ENCODE measurements at places on chromosomes 3 and 15.
A peak's percentile ranks its signal among the peaks of the same experiment; 100 is the strongest.

GRCh38 chr3:100093831-100094230 is 20.5 kb downstream of the FILIP1L start:
- no peak for DNase-seq

- no peak for DNase-seq
Observed at GRCh38 chr3:134353831-134354611, 20.2 kb downstream of the AMOTL2 start.

DNA sequence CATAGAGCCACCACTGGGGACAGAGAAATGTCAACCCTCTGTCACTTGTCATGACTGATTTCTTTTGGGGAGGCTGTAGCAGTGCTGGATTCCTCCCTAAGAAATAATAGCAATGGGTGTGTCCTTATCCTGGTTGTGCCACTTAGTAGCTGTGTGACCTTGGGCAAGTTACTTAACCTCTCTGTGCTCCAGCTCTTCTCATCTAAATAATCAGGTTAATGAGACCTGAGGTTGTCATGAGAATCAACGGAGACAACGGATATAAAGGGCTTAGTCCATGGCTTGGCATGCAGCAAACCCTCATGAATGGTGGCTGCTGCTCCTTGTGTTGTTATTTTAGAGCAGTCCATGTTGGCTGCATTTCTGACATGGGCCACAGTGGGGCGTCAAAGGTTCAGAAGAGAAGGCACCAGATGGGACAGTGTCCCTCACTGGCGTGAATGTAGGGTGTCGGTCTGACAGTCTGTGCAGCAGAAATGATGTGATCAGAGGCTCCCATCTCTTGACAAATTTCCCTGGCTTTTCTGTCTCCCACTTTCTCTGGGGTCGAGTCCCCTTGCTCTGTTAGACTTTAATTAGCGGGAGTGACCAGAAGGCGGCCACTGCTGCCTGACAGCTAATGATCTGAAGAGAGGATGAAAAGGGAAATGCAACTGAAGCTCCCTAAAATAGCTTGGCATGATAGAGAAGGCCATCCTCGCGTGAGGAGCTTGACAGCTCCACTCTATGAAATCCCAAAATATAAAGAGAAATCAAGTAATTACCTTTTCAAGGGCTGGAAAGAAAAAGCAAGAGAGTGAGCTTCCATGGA is 209.4 kb downstream of the CADPS start:
- DNase-seq = peak; percentile 10

- no peak for DNase-seq
Observed at GRCh38 chr3:135965129-135965505, 411 bp upstream of the PPP2R3A start.

DNA sequence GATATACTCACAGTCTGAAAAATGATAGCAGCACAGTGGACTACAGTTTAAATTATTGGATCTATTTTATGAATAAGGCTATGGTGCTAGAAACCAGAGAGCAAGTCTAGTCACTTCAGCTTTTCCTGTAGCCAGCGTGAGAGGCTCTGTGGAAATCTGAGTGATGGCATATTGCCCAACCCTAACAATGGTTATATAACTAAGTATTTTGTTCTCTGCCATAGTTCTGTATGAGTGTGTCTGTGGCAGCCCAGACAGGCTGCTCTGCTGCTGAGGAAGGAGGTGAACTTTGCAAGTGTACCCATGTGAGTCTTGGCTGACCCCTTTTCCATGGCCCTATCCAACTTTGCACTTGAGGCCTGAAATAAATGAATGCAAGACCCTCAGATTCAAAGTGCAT is 105.7 kb downstream of the LRTM1 start:
- DNase-seq = no peak

- no peak for DNase-seq
Observed at GRCh38 chr15:40846841-40847222, 3.0 kb downstream of the SPINT1 start.

- DNase-seq = no peak
Observed at GRCh38 chr3:45635475-45636256, 41.1 kb downstream of the LIMD1 start.

DNA sequence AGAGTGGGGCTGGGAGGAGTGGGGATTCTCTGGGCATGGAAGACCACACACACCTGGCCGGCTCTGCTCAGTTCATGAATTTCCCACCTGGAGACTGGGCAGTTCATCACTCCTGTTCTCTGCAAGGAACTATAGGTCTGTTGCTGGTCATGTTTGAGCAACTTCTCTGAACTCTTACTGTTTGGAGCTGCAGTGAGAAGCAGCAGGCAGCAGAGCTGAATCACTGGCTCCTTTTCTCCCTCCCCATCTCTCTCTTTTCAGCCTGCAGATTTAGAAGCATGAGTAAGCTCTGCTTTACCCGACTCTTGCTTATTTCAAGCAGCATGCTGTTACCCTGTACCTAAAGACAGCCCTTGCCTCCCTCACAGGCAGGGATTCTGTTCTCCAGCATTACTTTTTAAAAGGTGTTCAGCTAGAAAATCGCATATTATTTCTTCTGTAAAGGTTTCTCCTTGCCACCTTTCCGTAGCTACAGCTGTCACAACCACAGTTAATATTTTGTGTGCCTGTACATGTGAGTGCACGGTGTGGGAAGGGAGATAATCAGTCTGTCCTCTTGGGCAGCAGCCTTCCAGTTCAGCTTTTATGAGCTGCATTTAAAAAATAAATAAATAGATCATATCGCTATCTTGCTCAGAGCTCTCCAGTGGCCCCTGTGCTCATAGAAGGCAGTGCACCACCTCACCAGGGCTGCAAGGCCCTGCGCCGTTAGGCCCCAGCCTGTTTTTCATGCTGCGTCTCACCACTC is 131.6 kb downstream of the CHCHD6 start:
- no peak for DNase-seq

- no peak for DNase-seq
Observed at GRCh38 chr3:123373474-123373987, 75.4 kb downstream of the ADCY5 start.

GRCh38 chr3:72095521-72095920 is 310.6 kb upstream of the PROK2 start:
- DNase-seq = no peak

DNA sequence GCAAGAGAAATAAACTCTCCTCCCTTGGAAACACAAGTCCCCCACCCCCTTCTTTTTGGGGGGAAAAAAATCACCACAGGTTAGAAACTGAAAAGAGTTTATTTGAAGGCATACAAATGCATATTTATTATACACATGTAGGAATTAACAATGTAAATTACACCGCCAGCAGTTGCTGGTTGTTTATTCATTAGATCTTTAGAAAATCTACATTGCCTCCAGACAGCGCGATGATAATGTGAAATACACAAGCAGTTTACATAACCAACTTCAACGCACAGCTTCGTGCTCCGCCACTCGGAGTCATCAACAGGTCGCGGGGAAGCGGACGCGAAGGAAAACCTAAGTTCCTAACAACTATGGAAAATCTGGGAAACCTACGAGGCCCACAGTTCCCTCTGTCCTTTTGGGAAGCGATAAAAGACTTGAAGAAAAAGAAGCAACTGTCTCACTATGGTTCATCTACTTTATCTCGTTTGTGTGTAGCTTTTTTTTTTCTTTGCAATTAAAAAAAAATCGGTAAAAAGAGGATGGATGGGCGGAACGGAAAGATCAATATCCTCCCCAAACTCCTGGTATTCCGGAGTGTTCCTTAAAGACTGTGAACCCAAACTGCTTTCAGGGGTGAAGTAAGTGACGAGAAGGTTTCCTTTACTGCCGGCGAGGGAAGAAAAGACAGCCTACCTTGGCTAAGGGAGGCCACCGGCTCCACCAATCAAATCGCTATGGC is 8.4 kb upstream of the FOXB1 start:
- DNase-seq = no peak

- DNase-seq = no peak
Observed at GRCh38 chr3:143859465-143860203, 11.4 kb upstream of the SLC9A9 start.

GRCh38 chr3:181947606-181948005 is 235.9 kb downstream of the SOX2 start:
- DNase-seq = no peak

DNA sequence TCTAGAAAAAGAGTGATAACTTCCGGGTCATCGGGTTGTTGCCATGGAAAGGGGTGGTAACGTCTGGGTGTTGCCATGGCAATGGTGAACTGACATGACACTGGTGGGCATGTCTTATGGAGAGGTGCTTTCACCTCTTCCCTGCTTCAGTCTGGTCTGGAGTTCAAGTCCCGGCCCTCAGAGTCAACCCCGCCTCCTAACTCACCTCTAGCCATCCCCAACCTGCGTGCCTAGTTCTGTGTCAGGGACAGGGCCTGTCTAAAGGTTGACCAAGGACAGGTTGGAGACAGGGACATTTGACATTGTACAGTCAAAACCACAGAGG is 96.0 kb downstream of the LSM3 start:
- no peak for DNase-seq

DNA sequence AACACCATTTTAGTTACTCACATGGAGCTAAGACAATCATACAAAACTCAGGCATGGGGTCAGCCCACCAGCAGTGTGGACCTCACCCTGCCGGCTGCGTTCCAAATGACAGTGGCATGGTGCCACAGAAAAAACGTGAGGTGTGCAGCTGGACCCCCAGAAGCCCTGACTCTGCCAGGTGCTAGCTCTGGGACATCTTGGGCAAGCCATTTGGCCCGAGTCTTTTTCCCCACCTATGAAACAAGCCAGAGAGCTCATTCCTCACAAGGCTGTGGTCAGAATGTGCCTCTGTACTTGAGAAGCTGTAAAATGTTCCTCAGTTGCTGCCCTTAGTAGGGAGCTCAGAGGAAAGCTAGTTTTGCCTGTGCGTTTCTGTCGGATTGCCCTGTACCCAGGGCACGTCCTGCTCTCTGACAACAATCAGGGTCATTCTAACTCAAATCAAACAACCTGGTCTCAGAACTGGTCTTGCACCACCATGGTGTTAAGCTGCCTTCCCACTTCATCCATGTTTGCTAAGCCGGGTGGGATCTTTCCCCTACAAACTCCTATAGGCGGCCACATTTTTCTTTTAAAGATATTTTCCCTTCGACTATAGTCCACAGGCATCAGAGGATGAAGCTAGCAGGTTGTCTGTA is 44.9 kb downstream of the LIPC start:
- no peak for DNase-seq

- DNase-seq = no peak
Observed at GRCh38 chr3:125005676-125006075, 50.1 kb downstream of the HEG1 start.

DNA sequence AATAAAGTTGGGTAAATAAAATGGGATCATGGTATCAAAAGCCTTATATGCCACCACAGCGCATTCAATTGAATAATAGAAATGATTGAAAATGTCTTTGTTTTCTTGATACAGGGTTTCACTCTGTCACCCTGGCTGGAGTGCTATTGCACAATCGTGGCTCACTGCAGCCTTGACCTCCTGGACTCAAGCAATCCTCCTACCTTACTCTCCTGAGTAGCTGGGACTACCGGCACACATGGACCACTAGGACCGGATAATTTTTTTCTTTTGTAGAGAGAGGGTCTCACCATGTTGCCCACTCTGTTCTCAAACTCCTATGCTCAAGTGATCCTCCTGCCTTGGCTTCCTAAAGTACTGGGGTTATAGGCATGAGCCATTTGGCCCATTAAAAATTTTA is 33.8 kb upstream of the BBX start:
- DNase-seq = no peak

- peak; percentile 78 for DNase-seq
Observed at GRCh38 chr15:72199721-72200212, 2.2 kb upstream of the GRAMD2A start.

DNA sequence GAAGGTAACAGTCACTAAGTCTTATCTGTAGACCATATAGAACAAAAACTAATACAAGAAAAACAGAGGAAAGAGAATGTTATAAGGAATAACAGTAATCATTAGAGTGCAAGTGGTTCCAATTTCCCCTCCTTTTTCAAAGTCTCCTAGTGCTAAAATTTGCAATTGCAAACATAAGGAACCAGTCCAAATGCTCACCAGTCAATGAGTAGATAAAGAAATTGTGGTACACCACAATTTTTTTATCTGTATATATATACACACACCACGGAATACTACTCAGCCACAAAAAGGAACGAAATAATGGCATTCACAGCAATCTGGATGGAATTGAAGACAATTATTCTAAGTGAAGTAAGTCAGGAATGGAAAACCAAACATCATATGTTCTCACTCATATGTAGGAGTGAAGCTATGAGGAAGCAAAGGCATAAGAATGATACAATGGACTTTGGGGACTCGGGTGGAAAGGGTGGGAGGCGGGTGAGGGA is 38.9 kb upstream of the RSL24D1 start:
- no peak for DNase-seq

- DNase-seq = no peak
Observed at GRCh38 chr15:68599560-68600071, 20.8 kb downstream of the CORO2B start.

DNA sequence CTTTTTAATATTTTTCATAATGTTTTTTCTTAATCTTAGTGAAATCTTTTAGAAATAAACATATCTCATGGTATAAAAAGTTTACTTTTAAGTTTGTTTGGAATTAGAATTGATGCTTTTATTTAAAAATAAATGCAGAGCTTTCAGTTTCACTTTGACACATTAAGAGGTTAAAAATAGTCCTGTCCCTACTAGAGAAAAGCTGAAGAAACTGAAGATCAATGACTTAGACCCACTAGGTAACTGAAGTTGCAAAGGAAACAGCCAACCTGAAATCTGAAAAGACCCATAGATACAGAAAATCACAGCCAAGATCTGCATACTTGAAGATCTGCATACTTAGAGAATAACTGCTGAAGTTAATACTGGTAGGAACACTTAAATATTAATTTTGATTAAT is 237.6 kb downstream of the RAP2B start:
- DNase-seq = no peak

DNA sequence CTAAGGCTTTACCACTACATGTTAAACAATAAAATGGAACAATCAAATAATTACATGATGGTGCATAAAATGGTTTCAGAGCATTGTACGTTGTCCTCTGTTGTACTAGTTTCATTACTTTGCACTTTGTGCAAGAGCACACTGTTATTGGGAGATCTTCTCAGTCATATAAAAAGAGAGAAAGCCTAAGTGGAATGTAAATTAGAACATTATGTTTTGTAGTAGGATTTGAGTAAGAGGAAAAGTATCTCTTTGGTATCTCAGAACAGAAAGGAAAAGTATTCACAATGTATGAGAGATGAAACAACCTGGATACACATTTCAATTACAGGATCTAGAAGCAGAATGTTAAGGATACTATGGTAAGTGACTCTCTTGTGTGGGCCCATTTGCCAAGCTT is 26.9 kb upstream of the PLSCR2 start:
- no peak for DNase-seq

GRCh38 chr15:100781961-100782530 is 97.6 kb upstream of the ALDH1A3 start:
- DNase-seq = no peak

Data from memory B cell (primary cell).